ENCODE measurements at places on chromosomes 5 and 9. TPM values are rescaled to one million over a fixed set of nuclear protein-coding genes. Genes with fewer than 3 reads are reported as not detected.

CAMK4 gene
- not detected for total RNA-seq

CCDC171 gene
- total RNA-seq: 1.1 TPM

DNA sequence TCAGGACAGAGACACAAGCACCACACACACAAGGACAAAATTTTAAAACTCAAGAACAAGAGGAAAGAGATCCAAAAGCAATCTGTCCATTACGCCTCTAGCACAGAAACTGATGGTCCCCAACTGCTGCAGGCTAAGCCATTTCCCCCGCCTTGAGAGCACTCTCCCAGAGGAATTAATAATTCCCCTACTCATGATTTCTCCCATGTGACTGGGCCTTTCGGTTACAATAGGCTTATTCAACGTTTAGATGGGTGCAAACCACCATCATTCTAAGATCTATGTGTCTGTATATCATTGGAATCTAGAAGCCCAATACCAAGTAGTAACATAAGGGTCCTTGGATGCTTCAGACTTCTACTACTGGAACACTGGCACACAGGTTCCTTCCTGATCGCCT, 18.8 kb downstream of the BRD8 start:
- peaks cover 7% of the 10 kb centered on the region for H3K36me3 ChIP-seq
- DNase-seq: no peak
- H3K27me3 ChIP-seq: no peaks in the 10 kb centered on the region
- H3K4me1 ChIP-seq: no peaks in the 10 kb centered on the region
- H3K27ac ChIP-seq: peak overlapping the region; percentile 14

DNA sequence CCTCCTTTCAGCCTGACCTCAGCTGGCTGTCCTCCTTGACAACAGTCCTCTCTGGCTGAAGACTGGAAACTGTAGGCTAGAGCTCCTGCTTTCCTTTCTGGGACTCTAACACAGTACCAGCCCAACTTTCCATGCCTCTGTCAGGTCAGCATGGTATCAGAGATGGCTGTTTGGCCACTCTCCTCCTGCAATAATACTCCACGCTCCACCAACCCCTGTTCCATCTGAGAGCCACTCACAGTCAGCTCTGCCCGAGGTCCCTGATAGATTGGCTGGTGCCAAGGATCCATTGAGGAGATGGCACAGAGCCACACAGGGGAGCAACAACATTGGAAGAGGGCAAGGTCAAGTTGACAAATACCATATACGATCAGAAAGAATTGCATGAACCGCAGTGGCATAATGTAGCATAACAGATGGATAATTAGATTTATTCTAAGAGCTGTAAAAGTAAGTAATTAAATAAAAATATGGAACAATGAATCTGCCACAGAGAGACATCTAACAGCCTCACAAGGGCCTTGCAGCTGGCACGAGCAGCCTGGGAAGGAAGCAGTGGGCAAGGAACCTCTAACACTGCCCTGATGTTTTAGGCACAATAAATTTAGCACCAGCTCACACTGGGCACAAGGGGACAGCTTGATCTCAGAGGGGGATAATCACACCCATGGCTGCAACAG, 94.3 kb upstream of the LRRTM2 start:
- DNase-seq: no peak
- no peaks in the 10 kb centered on the region for H3K36me3 ChIP-seq
- no peak overlapping the region for H3K27ac ChIP-seq
- peaks cover 11% of the 10 kb centered on the region for H3K4me1 ChIP-seq

GRCh38 chr9:38026021-38026809, 42.8 kb downstream of the SHB start:
- peaks cover 51% of the 10 kb centered on the region for H3K4me1 ChIP-seq
- H3K36me3 ChIP-seq: no peaks in the 10 kb centered on the region

GRCh38 chr9:134193912-134194535, 29.7 kb upstream of the RNU6ATAC start:
- no peak overlapping the region for H3K4me3 ChIP-seq
- H3K27ac ChIP-seq: no peak overlapping the region
- no peaks in the 10 kb centered on the region for H3K4me1 ChIP-seq
- DNase-seq: no peak
- no peaks in the 10 kb centered on the region for H3K36me3 ChIP-seq

Data from Caco-2 (cell line).